ENCODE measurements at places on chromosomes 2 and 18.

DNA sequence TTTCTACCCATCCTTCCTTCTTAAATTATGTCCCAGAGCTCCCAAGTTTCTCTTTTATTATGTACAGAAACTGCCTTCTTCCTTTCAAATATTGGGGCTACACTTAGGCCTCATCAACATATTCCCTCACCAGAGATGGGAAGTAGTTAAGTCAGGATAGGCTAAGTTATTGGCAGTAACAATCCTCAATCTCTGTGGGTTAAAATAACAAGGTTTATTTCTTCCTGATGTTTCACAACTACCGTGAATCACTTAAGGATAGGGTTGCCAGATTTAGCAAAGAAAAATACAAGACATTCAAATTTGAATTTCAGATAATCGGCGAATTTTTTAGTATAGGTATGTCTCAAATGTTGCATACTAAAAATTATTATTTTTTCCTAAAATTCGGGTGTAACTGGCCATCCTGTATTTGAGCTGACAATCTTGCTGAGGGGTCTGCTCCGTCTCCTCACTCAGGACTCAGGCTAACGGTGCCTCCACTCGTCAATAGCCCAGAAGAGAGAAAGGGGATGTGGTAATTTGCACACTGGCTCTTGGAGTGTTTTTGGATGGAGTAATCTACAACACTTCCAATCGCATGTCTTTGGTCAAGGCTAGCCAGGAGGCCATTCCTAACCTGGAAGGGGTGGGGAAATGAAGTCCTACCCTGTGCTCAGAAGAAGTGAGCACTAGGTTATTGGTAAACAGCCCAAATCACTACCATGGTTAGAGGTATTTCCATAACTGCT lies 91.7 kb downstream of the ACTR3 start:
- DNase-seq: no peak

DNA sequence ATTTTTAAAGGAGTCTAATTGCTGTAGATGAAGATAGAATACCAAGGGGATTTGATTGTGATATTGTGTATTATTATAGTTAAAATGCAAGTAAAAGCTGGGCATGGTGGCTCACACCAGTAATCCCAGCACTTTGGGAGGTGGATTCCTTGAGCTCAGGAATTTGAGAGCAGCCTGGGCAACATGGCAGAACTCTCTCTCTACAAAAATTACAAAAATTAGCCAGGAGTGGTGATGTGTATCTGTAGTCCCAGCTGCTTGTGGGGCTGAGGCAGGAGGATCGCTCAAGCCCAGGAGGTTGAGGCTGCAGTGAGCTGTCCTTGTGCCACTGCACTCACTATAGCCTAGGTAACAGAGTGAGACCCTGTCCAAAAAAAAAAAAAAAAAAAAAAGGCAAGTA lies 687.0 kb downstream of the NUP35 start:
- no peak for DNase-seq

GRCh38 chr2:179558010-179558934 lies 293.6 kb upstream of the SESTD1 start:
- no peak for DNase-seq

GRCh38 chr2:30789670-30790210 lies 17.5 kb downstream of the CAPN13 start:
- no peak for DNase-seq

- DNase-seq: peak; percentile 56
These were observed 140.4 kb upstream of the VRK2 start for GRCh38 chr2:57906152-57906732.

DNA sequence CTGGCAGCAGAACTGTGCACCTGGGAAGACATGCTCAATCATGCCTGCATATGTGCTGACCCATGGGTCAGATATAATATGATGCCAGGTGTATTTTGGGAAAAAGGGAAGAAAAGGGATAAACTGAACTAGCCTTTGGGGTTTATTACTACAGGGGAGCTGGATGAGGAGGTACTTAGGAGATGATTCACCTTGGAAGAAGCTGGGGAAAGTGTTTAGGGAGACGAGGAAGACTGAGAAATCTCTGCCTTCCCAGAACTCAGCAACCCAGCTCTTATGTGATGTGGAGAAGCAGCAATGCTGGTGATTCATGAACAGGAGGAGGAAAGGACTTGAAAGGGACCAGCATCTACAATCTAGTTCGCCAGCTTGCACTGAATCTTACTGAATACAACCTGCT lies 110.2 kb downstream of the BARD1 start:
- DNase-seq: peak; percentile 10

DNA sequence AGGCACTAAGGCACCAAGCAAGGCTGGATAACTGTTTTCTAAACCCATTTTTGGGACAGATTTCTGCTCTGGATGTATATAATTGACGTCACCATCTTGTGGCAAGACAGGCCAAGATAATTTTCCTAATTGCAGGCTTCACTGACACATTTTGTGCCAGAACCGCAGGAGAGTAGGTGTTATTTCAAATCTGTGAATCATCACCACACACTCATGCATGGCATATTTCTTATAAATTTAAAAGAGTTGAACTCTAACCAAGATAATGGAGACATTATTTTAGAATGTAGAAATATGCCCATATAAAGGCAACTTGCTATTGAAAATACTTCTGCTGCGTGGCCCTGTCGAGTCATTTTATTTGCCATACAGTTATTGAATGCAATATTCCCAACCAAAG lies 68.3 kb upstream of the ACYP2 start:
- no peak for DNase-seq

GRCh38 chr18:13653746-13654433 lies 72.5 kb downstream of the FAM210A start:
- DNase-seq: peak; percentile 11

DNA sequence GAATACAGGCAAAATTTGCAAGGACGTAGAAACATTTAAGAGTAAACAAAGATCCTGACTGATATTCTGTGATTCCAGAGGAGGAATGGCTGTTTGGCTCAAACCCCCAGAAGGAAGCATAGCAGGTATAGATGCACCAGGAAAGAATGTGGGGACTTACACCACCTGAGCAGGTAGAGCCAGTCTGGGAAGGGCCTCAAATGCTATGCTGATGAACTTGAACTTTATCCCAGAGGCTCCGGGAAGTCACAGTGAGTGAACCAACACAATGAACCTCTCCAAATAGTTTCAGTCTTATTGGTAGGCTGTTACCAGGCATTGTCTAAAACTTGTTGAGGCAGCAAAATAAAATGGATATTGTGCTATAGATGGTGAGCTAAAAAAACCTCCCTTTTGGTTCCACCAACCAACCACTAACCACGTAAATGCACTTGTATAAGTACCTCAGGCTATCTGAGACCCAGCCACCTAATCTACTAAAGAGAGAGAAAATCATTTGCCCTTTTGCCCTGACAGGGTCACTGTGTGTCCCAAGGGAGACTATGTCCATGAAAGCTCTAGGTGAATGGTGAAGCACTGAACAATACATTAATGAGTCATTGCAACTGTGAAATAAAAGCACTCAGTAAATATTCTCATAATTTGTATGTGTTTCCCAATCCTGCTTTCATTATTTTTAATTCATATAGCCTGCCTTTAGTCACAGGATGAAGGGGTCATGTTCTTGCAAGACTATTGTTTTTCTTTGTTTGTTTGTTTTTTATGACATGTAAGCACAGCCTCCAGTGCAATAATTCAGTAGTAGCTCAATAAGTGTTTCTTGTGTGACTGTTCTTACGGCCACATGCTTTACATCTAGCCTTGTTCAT lies 911.6 kb downstream of the EPHA4 start:
- DNase-seq: peak; percentile 7

DNA sequence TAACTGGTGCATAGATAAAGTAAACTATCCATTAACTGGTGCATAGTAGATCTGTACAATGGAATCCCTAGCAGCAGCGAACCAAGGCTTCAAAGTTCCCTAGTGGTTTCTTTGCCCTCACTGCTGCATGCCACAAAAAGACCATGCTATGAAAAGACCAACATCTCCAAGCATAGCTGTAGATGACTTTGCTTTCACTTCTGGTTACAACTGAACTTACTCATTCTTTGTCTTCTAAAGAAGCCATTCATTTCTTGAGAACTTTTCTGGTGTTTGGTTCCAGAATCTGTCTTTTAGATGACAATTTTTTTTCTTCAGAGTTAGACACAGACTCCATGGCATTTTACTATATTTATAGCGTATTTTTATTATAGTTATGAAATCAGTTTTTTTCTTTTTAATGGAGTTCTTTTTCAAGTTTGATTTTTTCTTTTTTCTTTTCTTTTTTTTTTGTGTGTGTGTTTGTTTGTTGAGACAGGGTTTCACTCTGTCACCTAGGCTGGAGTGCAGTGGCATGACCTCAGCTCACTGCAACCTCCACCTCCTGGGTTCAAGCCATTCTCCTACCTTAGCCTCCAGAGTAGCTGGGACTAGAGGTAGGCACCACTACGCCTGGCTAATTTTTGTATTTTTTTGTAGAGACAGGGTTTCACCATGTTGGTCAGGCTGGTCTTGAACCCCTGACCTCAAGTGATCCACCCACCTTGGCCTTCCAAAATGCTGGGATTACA lies 63.6 kb downstream of the SLC35F5 start:
- no peak for DNase-seq

GRCh38 chr2:43070676-43071502 lies 155.5 kb downstream of the ZFP36L2 start:
- DNase-seq: no peak

DNA sequence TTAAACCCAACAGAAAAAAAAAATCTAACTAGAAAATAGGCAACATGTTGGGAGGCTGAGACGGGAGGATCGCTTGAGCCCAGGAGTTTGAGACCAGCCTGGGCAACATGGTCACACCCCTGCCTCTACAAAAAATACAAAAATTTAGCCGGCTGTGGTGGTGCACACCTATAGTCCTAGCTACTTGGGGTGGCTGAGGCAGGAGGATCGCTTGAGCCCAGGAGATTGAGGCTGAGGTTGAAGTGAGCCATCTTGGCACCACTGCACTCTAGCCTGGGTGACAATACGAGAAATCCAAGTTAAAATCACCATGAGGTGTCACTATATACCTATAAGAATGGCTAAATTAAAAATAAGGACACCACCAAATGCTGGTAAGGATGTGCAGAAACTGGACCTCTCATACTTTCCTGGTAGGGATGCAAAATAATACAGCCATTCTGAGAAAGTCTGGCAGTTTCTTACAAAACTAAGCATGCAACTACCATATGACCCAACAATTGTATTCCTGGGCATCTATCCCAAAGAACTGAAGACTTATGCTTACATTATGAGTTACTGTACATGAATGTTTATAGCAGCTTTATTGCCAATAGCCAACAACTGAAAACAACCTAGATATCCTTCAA lies 2.2 kb downstream of the SEPTIN10 start:
- DNase-seq: peak; percentile 23

GRCh38 chr18:58183226-58183625 lies 139.2 kb downstream of the NEDD4L start:
- DNase-seq: no peak
